ENCODE measurements at places on chromosomes 6 and 20.

DNA sequence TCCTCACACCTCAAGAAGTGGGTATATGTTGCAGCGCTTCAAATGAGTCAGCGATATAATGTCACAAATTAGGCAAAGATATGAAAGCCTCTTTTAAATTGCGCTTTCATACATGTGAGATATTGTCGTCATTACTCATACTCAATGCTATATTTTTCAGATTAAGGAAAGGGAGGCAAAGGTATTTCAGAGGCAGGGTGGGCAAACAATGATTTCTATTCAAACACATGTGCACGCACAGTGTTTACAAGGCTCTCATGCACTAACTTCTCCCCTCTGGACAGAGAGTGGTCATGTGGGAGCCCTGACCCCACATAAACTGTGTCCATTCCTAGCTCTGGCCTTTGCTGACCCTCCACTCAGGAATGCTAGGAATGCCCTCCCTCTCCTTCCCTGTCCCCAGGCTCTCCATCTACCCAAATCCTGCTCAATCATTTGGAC, 112.1 kb upstream of the TMEM170B start:
- DNase-seq: no peak

GRCh38 chr6:2579241-2579761, 171.4 kb downstream of the MYLK4 start:
- DNase-seq: no peak

DNA sequence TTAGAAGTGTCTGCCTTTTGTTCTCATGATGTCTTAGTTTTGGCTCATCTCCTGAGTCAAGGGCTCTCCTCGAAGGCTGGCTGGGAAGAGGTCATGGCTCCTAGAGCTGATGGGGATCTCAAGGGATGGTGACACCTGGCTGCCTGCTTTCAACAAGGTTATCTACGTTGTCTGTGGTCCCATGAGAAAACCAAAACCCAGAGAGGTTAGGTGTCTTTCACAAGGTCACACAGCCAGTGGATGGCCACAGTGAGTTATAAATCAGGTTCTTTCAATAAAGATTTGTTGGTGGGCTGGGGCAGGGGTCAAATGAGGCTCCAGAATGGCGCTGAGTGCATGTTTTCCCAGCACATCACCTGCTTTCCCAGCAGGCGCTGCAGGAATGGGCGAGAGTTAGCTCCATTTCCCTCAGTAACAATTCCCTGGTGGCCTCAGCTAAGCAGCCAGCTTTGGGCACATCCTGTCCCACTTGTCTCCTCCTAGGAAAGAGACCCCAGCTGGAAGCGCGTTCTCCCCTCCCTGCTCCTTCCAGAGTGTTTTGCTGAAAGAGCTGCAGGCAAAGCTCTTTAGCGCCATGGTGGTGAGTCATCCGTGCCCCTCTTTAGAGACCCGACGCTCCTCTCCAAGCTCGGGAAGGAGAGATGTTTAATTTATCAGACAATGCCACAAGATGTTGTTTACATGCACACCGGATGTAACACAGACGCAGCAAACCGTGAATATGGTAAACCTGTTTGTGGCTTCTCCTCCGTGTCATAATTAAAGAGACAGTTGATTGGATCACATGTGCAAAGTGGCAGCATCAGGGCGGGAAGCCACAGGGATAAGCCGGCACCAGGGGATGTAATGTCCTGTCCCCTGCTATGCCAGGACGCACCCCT, 109.7 kb downstream of the LRFN2 start:
- no peak for DNase-seq

- no peak for DNase-seq
Observed at GRCh38 chr20:47241345-47241781, 115.1 kb downstream of the ZMYND8 start.

- DNase-seq: no peak
Observed at GRCh38 chr6:69238067-69238466, 558.7 kb downstream of the LMBRD1 start.

GRCh38 chr20:49292010-49292409, 14.2 kb upstream of the ZNFX1 start:
- DNase-seq: no peak

- DNase-seq: no peak
Observed at GRCh38 chr20:3039426-3039825, 4.0 kb upstream of the GNRH2 start.

DNA sequence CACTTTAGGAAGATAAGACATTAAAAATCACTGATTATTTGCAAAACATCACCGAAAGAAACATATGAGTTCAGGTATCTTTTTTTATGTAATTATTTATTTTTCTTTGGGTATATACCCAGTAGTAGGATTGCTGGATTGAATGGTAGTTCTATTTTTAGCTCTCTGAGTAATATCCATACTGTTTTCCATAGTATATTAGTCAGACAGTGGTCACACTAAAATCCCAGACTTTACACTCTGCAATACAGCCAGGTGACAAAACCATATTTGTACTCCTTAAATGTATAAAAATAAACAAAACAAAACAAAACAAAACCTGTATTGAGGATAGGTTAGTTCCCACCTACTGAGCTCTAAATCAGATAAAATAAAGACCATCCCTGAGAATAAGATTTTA, 1024.3 kb upstream of the EYS start:
- DNase-seq: no peak

GRCh38 chr20:35226126-35226883, at the start of gene MMP24:
Gene MMP24 (plus strand): TSS chr20:35226690. CDS start chr20:35226739, 49 bp downstream.
- DNase-seq: no peak

DNA sequence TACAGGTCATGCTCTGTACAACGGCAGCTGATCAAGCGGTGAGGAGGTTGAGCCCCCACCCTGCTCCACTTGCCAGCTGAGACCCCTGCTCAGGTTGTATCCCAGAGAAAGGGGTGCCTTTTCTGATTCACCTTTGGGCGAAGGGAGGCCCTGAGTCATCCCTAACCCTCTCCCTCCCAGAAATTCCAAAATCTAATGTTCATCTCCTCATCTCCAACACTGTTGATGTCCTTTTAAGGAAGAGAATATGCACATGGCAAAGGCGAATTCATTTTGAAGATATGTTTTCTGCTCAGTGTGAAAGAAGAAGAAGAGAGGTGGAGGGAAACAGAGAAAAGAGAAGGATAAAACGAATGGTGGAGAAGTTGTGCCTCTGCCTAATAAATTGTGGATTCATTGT, 120.5 kb downstream of the SCML4 start:
- DNase-seq: no peak

DNA sequence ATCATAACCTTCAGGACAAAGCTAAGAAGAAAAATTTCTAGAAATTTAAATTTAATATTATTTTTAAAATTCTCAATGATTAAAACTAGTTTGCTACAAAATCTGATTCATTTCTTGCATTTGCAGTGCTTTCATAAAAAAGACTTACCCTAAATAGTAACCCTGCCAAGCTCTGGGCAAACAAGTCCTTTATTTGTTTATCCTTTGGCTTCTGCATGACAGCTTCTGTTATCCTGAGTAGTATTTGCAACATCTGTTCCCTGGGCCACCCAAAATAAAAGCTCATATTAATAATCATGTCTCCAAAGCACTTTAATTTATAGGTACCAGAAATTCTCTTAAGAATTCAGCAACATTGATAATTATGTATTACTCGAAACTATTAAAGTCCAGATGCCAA, 101.3 kb downstream of the RALGAPA2 start:
- no peak for DNase-seq

- no peak for DNase-seq
Observed at GRCh38 chr6:131657222-131657621, 20.1 kb downstream of the ENPP3 start.

- DNase-seq: no peak
Observed at GRCh38 chr6:112036088-112036637, 17.7 kb upstream of the CCN6 start.

GRCh38 chr6:34095741-34096140, 50.1 kb downstream of the GRM4 start:
- DNase-seq: no peak

DNA sequence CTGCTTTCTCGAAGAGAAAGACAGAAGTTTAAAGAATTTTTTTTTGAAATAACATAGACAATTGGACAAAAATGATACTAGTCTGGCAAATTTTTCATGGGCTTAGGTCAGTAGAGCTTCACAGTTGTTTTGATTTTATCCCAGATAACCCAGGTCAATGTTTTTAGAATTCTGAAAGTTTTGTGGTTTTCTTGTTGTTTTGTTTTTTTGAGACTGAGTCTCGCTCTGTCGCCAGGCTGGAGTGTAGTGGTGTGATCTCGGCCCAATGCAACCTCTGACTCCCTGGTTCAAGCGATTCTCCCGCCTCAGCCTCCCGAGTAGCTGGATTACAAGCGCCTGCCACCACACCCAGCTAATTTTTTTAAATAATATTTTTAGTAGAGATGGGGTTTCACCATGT, 22.8 kb downstream of the KIF13A start:
- no peak for DNase-seq

DNA sequence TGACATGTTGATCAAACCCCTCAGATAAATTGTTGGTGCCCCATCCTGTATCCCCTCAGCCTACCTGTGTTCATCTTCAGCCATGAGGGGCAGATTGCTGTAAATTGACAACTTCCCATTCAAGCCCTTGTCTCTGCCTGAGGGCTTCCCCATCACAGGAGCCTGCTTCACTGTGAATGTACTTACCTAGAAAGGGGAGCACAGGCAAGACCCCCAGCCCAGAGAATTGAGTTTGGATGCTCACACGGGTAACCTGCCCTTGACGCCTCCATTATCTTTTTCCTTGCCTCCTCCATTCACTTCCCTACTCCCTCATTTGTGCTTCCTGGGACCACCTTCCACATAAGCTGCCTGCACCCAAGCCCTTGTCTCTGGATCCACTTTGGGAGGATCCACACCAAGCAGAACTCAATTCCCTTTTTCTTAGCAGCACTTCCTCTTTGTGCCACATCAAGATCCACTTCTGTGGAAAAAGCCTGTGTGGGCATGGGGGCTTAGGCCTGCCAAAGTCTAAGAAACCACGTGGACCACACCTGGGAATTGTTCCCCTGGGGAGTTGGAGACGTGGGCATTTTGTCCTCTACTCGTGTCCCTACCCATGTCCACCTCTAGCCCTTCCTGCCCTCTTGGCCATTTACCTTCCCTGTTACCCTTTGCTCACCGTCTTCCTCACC, 103.4 kb upstream of the FOXA2 start:
- DNase-seq: no peak

DNA sequence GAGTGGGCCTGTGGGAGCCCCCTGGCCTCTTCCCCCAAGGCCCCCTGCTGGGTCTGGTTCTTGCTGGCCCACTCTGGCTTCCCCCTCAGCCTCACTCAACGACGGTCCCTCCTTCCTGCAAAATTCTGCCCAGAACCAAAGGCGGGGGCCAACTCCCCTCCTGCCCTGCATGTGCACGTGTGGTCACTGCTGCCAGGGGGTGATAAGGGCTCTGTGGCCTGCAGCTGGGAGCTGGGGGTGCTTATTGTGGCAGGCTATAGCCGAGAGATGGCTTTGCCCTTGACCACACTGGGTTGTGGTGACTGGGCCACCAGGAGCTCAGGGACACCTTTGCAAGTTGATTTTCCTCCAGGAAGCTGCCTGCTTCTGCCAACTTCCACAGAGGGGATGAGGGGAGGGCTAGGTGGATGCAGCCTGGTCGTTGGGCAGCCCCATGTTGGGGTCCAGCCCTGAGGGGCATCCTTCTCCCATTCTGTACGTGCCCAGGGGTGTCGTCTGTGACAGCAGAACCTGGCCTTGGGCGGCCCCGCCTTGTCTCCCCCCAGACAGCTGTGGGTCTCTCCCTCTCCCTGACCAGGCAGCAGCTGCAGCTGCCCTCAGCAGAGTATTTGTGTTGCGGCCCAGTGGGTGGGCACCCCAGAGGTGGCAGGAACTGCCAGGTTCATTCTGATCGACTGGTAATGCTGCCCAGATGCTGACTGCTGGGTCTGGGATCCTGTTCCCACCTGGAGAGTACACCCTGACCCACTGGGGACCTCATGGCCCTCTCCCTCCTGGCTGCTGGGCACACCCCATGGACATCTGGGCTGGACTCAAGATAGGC, 5.6 kb downstream of the TCEA2 start:
- no peak for DNase-seq

DNA sequence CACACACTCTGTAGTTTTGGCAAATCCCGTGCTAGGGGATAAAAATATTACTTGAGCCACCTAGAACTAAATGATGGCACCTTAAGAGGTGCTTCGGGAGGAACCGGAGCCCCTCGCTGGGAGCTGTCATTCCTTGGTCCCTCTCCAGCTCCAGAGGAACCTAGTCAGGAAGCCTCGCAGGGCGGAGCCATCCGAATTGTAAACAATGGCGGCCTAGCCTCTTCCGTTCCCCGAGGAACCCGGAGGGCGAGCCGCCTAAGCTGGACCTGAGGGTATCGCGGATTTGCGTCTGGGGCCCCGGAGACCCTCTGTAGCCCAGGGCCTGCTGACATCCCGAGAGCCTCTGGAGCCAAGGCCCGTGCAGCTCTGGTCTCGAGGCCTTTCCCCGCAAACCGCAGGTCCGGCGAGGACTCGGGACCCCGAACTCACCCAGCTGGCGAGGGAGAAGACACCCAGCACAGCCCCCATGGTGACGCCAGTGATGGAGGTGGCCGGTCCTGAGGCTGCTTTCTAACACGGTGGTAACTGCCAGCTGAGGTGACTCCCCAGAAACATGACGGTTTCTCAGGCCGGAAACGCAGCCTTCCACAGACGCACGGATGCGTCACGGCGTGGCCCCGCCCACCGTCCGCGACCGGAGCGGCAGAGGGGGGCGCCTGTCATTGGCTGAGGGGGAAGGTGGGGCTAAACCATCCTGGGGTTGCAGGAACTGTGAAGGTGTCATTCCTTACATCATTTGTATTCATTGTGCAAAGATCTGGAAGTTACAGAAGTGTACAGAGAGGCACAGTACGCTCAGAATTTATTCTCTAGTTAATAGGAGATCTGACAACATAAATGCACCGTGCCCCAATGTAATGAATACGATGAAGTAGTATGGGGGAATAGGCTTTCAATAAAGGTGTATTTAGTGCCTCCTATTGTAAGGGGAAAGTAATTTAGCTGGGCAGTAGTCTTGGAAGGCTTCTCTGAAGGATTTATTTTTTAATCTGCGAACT, at the start of gene SERINC3:
Gene SERINC3, minus strand, starts transcription at position 587 of the 998 bp plus-strand sequence. Its CDS starts 119 bp downstream, at position 468.
- DNase-seq: peak; percentile 94

DNA sequence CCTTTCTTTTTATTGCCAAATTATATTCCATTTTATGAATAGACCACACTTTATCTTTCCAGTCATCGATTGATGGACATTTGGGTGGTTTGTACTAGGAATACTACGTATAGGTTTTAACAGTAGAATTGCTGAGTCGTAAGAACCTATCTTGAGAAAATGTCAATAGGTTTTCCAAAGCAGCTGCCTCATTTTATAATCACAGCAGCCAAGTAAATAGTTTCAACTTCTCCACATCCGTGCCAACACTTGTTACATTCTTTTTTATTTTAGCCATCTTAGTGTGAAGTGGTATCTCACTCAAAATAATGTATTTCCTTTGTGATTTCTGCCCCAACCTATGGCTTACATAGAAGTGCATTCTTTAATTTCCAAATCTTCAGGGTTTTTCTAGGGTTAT, 479.2 kb downstream of the CDH26 start:
- no peak for DNase-seq
